ENCODE measurements at places on chromosomes 4 and X. TPM values are rescaled to one million over a fixed set of nuclear protein-coding genes. Genes with fewer than 3 reads are reported as not detected.
A peak's percentile ranks its signal among the peaks of the same experiment; 100 is the strongest.

GRCh38 chr4:81221303-81222081 is 6.5 kb upstream of the PRKG2 start:
- no peak for DNase-seq

Gene RPA4
- polyA plus RNA-seq = not detected

GRCh38 chr4:3168029-3168428 is 80.9 kb upstream of the MSANTD1 start:
- no peak for DNase-seq

Gene CDS1
- polyA plus RNA-seq = 4.3 TPM

GRCh38 chrX:103157496-103158316 is 57.2 kb upstream of the BEX4 start:
- no peak for DNase-seq

DNA sequence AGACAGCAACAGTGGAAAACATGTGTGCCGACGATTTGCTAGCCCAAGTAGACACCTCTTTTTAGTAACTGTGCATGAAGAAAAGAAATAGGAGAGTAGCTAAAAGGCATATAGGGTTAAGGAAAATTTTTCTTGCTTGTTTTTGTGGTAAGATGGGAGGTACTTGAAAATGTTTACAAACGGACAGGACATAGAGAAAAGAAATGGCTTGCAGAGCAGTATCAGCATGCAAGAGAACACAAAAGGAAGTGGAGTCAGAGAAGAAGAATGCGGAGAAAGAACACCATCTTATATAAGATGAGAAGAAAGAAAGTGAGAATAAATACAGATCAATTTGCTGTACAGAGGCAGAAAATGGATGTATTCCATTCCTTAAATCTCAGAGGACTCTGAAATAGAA is 263.7 kb upstream of the ETNPPL start:
- DNase-seq = no peak

- no peak for DNase-seq
Observed at GRCh38 chrX:109878236-109878635, 124.7 kb upstream of the TMEM164 start.

Gene RNF212
- 11.5 TPM for polyA plus RNA-seq

GRCh38 chrX:119008110-119008744 is 33.8 kb downstream of the LONRF3 start:
- DNase-seq = no peak

GRCh38 chrX:25548811-25549210 is 533.0 kb upstream of the ARX start:
- no peak for DNase-seq

Gene HDAC8
- 16.9 TPM for polyA plus RNA-seq

GRCh38 chr4:74133786-74134499 is 24.0 kb upstream of the MTHFD2L start:
- DNase-seq = peak; percentile 74

Gene GABRG1
- 0.77 TPM for polyA plus RNA-seq

Gene FGFBP2
- polyA plus RNA-seq = 2.2 TPM

Gene COX7B
- 250 TPM for polyA plus RNA-seq

GRCh38 chr4:162406637-162407365 is 243.0 kb upstream of the FSTL5 start:
- DNase-seq = no peak

DNA sequence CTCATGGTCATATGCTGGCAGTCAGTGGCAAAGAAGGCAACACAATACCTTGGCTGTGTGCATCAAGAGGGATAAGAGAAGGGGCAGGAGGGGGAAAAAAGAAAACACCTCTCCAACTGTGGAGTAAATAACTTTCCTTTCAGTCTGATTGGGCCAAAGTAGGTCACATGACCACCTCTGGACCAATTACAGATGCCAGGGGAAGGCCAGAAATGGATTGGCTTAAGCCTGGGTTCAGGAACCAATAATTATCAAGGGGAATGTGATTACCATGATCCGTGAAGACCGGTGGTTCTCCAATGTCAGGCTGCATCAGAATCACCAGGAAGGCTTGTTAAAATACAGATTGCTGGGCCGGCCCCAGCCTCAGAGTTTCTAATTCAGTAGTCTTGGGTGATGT is 7.4 kb upstream of the ADGRG2 start:
- DNase-seq = no peak

GRCh38 chr4:184288451-184289178 is 70.9 kb upstream of the ENPP6 start:
- no peak for DNase-seq

DNA sequence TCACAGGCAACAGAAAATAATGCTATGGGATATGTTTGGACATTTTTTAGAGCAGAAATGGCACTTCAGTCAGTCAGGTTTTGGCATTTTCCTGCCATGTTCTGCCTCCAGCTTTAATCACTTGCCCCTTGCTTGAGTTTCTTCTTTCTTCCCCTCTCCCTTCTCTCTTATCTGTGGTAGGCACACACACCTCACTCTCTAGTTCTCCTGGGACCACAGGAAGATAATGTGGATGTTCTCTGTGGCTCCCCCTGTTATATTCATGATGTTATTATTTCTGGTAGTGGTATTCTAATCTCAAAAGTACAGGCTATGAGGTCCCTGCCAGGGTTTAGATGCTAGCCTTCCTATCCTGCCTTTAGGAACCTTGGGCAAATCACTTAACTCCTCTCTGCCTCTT is 5.2 kb downstream of the HADH start:
- DNase-seq = no peak

Gene RNF128
- polyA plus RNA-seq = 1.2 TPM

Gene IQCM
- polyA plus RNA-seq = not detected

- DNase-seq = no peak
Observed at GRCh38 chr4:51995647-51996220, 24.4 kb downstream of the LRRC66 start.

Gene ANOS1
- 0.51 TPM for polyA plus RNA-seq

DNA sequence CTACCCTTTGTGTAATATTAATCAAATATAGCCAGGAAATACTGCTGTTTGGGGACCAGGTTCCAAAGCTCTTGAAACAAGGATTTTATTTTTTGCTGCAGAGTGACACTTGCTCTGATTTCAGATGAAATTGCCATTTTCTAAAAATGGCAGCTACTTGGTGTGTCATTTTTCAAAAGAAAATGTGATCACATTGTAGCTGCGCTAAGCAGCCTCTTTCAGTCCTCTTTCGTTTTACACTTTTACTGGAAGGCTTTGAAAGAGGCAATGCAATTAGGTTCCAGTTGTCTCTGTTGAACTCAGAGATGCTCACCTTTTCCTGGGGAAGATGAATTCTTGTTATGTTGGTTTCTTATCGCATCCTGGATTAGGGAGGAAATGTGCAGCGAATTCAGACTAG is 85.1 kb downstream of the CT47B1 start:
- DNase-seq = no peak

DNA sequence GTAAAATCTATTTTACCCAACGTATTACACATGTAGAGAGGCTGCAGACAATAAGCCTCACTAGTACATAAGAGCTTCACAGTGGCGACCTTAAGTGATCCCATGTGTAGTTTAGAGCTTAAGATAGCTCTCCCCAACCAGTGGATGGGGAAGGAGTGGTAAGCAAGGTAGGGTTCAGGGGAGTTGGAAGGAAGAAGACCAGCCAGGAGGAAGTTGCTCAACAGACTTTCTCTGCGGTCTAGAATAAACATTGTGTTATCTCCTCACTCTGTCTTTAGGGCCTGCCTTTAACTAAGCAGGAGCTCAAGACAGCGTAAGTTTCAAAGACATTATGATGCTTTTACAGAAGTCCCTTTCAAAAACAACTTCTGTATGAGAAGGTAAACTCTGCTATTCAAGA is 16.8 kb downstream of the MEPE start:
- no peak for DNase-seq

DNA sequence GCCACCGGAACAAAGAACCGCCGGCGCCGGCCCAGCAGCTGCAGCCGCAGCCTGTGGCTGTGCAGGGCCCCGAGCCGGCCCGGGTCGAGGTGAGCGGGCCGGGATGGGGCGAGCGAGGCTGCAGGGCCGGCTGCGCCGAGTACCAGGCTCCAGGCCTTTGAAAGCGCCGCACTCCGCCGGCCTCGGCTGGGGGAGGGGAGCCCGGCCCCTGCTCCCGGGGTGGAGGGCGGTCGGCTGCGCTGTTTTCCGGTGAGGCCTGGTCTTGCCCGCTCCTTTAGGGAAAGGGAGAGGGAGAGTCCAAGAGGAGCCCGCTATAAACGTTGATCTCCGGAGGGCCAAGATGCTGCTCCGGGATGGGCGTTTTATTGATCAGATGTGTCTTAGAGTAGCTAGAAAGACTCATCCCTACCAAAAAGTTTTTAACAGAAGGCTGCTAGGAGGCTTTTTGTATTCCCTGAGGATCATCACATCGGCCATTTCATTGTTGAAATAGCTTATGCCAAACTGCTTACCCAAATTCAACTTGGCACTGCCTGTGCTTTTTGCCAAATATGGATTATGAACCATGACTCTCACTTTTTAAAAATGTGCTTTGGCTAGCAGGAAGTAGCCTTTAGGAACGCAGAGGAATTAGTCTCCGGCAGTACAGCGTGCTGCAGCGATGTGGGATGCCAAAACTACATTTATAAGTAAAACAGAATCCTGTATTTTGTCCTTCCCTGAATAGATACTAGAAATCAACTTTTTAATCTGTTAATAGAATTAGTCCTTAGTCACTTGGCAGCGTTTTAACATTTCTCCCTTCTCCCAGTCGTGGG is 760 bp downstream of the TMEM165 start:
- DNase-seq = peak; percentile 60
